ENCODE measurements at places on chromosomes 5 and 9.

DNA sequence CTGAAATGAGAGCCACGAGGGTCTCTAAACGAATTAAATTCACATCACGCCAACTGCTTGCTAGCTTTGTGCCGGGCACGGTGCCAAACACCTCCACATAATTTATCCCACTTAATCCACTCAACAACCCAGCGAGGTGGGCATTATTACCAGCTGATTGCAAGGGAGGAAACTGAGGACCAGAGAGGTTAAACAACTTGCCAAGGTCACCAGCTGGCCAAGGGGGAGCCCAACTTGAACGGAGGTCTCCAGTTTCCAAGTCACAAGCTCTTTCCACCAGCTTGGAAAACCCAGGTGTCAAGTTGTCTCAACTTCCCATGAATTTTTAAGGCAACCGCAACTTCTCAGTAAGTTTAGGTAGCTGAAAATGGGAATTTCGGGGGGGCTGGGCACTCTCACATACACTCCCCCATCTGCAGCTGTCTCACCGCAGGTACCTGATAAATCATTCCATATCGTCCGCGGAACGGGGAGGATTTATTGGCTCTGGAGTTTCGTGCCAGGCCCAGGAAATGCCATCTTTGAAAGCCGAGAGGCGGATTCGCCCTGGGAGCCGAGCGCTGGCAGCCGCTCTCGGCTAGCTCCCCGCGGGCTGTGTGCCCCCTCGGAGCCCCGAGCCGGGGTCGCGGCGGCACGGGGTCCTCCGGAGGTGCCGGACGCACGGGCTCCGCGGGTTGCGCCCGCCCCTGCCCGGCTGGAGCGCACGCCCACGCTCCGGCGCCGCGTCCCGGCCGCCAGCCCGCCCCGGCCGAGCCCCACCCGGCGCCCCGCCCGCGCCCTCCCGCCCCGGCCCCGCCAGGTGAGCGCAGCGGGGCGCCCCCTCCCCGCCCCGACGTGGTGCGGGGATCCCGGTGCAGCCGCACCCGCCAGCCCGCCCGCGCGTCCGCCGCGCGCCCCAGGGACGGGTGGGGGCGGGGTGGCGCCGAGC is 617 bp downstream of the PTPN3 start:
- DNase-seq: peak; percentile 69

- no peak for DNase-seq
Observed at GRCh38 chr9:101620452-101620851, 25.7 kb upstream of the PPP3R2 start.

GRCh38 chr9:110257097-110257841 is 962 bp upstream of the TXN start:
- peak; percentile 36 for DNase-seq

DNA sequence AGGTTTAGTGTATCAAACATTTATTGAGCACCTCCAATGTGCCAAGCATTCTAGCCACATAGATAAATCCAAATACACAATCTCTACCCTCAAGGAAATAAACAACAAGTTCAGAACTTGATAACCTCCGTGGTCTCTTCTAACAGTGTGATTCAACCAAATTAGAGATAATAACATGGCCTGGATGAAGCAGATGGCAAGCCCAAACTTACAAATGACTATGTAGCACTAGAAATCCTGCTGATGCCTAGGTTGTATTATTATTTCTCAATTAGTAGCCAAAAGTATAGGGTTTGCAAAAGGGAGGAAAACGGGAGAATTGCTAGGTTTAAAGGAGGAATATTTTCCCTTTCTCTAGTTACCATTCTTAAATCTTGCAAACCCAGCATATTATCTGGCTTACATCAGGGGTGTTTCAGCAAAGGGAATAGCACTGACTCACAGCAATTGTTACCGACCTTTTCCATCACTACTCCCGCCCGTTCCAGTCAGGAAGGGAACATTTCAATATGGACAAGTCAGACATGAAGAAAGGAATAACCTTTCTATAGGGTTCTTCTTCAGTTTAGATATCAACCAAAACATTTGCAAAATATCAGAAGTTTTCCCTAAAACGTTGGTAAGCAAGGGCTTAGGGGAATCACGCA is 2.3 kb downstream of the DPYSL3 start:
- peak; percentile 1 for DNase-seq

- DNase-seq: no peak
Observed at GRCh38 chr5:135190416-135191083, 156.5 kb upstream of the PITX1 start.

GRCh38 chr9:137550231-137550621 is at the start of gene PNPLA7:
Gene PNPLA7, minus strand, starts transcription at chr9:137550402. Its CDS starts 205 bp downstream, at chr9:137550197.
- peak; percentile 94 for DNase-seq

DNA sequence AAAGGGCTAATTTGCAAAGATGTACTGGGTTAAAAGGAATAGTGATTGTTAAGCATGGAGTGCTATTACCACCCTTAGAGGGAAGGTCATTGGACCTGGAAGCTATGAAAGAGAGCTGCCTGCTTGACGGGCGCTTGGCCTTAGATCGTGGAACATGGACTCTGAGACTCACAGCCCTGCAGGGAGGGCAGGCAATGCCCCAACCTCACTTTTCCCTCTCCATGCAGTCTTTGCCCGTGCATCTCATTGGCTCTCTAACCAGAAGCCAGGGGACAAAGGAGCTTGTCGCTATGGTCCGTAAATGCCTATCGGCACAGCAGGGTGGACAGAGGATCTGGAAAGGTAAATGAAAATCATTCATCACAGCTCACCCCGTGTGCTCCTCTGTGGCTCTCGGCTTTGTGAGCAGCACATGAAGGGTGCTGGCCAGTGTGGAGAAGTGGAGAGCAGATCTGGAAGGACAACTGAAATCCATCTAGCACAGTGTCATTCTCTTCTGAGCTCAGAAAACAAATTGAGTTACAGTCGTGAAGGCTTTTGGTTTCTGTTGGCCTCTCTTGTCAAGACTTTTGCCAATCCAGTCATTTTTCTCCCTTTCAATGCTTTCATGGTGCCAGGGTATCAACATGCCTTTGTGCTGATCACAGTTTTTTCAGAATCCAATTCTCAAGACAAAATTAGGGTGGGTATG is 186.2 kb downstream of the SNX18 start:
- DNase-seq: no peak

All from NCI-H2171 treated with DMSO at 0.1 percent for 48 hours (cell line).